Fibroblast of skin of back (primary cell): ENCODE measurements at places on chromosomes 13 and 19.

DNA sequence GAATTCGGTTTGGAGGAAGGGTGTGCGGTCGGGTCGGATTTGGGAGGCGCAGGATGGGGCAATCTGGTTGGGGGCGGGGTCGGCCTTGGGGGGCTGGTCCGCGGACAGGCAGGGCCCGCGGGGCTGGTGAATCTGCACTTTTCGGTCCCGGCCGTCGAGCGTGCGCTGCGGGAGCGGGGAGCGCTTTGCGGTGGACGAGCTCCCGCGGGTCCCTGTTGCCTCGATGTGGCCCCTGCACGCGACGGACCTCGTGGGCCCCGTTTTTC, 11.9 kb downstream of the PEAK3 start:
- no peak for DNase-seq

- DNase-seq, result no peak
Observed at GRCh38 chr13:24670174-24670573, 10.0 kb upstream of the ATP12A start.

DNA sequence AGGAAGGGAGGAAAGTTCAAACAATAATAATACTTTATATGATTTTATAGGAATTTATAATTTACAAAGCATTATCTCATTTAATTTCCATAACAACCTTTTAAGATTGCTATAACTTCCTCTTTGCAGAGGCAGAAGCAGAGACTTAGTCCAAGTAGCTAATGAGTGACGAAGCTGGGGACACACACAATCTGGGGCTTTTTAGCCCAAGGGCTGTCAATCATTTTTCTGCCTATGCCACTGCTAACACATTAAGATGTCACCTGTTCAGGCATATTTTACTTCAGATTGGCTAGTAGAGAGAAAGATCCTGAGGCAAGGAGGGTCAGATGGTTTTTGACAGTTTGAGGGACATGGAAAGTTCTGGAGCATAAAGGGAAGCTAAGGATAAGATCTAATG, 12.6 kb downstream of the SCEL start:
- DNase-seq, result no peak

DNA sequence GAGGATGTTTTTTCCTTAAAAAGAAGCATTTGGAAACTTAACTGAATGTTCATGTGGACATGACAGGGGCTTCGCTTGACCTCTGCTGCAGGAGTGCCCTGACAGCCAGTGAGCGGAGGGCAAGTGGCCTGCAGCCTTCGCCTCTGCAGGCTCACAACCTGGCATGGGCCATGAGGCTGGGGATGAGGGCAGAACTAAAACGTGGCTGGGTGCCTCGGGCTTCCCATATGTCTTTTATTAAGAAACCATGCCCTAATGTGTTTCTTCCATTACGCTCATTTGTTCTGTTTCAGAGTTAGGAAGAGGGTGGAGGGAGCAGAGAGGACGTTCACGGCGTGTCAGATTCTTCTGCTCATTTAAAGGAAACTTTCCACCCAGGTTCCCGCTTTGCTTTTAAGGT, 2.9 kb downstream of the ARHGEF7 start:
- no peak for DNase-seq

DNA sequence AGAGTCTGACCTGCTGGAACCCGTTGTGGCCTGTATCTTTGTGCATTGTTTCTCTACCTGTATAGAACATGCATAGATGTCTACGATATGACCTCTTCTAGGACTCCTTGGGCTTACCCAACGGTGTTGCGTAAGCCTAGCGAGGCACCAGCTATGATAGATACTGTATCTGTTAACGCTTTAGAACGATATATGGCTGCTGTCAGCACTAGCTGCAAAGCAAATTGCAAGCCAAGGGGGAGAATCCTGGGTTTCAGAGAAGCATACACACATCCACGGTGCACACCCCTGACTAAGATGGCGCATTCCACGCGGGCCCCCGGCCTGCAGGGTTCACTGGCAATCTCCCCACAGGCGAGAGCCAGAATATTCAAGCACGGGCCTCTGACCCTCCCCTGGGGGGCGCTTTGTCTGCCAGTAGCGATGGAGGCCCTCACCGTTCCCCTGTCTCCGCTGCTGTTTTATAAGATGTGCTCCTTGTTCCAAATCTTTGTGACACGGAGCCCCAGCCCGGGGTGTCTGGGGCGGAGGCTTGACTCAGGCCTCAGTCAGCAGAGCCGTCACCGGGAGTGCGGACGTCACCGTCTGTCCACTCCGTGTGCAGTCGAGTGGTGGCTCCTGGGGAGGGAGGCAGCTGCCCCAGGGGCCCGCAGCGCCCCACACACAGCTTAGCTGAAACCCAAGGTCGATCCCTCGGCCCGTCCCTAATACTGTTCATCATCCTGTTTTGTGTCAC, 12.9 kb upstream of the RPS15 start:
- no peak for DNase-seq

DNA sequence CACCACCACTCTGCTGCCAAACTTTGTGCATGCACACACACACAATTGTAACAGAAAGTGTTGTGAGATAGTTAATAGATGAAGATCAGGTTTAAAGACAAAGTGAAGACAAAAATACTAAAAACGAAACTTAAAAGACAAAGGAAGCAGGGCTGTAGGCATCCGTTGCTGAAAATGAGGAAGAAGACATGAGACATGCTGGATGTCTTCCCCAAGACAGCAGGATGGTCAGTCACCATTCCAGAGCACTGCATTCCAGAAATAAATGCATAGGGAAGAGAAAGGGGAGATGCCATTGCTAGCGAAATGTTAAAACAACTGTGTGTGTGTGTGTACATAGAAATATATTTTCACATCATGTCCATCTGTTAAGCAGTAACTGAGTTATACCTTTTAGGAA, 520.1 kb downstream of the SUCLA2 start:
- peak; percentile 61 for DNase-seq

DNA sequence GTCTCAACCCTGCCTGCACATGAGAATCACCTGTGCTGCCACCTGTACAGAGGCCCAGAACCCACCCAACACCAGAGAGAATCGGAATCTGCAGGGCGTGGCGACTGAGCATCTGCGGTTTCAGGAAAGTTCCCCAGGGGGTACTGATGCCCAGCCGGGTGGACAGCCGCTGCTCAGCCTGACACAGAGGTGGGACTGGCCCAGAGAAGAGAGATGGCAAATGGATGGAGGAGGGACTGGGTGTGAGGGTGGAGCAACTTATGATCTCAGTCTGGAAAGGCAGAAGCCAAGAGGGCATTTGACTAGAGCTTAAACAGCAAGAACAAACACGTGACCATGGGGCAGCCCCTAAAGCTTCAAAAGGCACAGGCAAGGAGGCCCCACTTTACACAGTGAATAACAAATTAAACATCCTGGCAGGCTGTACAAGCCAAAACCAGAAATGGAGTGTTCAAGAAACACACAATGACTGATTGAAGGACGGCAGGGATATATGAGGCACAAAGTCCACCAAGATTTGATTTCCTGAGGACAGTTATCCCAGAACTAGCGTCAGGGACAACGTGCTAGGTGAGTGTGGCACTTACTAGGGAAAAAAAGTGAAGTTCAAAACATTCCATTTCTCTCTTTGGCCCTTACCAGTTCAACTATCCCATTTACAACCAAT, 3.1 kb downstream of the RANBP3 start:
- no peak for DNase-seq

- no peak for DNase-seq
Observed at GRCh38 chr19:46608581-46609345, 7.6 kb downstream of the CALM3 start.
